OCI-M1 (cell line): ENCODE measurements at places on chromosomes 5 and 9.

GRCh38 chr9:88536023-88536324 lies 996 bp downstream of the NXNL2 start:
- no peak for DNase-seq

GRCh38 chr5:95440825-95441224 lies 49.7 kb downstream of the FAM81B start:
- DNase-seq = no peak

DNA sequence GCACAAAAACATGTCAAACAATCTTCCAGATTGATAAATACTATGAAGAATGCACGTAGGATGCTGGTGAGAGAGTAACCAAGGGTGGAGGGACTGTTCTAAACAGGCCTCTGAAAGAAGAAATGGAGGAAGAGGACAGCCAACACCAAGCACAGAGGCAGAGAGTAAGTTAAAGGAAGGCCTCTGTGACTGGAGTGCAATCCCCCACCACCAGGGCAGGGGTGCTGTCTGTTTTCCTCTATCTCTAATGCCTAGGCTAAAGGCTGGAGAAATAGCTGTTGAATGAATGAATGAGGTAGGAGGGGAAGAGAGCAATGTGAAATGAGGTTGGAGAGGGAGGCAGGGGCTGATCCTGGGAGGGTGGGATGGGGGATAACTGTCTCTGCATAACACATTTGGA lies 88.9 kb downstream of the ANKRD55 start:
- DNase-seq = no peak

GRCh38 chr5:63323926-63324325 lies 638.3 kb downstream of the HTR1A start:
- no peak for DNase-seq

DNA sequence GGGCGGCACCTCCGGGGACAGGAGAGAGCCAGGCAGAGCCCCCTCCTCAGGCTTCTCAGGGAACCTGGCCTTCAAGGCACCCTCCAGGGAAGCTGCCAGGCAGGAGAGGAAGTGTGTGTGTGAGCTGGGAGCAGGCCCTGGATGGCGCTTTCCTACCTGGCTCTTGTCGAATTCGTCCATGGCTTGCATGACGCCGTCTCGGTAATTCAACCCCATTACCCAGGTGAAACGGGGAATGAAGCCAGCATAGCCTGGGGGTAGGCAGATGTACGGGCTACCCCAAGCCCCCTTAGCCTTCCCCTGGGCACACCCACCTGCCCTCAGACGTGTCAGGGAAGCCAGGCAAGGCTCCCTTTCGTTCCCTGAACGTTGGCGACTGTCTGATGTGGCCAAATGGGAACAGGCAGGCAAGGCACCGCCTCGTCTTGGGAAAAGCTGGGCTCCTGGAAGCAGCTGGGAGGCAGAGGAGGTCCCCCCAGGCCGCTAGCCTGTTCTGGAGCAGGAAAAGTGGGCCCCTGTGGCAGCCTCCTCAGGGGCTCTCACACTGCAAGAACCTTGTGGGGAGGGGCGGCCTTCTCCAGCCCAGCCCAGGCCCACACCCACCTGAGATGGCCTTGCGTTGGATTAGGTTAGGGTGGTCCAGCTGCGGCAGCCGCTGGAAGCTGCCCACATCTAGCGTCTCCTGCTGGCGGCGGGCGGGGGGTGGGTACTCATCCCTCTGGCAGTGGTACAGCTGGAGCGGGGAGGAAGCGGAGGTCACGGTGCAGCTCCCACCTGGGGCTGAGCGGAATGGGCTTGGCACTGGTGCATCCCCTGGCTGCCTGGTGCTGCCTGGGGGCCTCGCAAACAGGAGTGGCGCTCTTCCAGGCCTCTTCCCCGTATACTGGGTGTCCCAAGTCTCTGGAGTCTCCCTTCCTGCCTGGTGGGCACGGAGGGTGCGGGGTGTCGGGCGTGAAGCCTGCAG lies 3.7 kb downstream of the TUBB4B start:
- DNase-seq = no peak

DNA sequence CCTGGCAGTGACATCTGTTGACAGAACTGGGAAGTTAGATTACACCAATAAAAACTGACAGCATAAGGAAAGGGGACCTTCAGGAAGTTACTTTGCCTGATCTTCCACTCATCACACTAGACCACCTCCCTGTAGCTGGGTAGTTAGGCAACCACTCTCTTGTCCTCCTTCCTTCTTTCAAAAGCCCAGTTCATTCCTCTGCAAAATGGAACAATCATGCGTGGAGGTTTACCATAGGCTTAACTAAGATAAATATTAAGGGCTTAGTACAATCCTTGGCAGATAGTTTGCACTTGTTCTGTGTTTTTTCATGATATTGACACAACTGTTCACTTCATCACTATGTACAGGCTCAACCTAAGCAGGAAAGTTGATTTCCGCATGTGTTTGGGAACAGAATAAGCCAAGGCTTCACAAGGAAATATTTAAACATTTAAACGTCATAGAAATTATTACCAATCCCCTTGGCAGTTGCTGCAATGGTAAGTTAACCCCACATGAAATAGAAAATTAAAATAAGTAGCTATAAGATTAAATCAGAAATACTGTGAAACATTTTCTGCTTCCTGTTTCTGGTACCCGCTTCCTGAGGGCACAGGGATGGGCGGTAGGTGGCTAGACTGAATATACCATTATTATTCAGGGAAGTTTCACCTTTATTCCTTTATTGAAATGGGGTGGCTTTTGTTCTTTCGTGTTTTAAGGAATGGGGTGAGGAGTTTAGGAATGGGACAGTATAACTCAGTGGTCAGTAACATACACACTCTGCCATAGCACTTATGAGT lies 9.9 kb upstream of the PTGER4 start:
- DNase-seq = peak; percentile 40

DNA sequence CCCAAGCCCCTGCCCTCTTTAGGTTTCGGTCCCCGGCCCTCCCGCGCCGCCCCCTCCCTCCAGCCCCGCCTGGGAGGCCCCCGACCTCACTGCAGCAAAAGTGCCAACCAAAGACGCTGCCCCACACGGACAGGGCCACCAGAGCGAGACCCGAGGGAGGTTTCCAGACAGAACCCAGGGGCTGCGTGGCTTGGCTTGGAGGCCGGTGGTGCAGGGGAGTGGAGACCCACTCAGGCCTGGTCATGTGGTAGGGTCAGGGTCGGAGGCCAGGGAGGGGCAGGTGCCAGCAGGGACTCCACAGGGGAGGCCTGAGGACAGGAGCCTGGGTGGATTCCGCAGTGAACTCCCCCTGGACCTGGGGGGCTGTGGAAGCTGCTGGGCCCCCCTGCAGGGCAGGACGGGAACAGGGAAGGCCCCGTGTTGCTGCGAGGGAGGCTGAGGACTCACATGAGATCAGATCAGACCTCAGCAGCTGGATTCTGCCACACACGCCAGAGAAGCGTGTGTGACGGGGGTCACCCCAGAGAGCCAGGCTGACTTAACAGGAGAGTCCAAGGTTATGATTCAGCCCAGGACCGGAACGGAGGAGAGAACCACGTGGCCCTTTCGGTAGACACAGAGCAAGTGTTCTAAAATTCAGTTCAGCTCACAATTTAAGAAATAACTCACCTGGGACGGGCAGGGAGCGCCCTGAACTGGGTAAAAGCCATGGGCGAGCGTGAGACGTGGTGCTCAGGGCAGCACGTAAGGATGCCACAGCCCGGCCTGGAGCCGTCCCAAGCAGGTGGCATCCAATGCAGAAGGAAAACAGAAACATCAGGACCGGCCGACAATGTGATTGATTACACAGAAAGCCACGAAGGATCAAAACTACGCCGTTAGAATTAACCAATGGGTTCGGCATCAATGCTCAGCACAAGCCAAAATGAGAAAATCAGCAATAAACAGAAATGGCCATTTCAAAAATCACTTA lies 38.9 kb downstream of the EXD3 start:
- no peak for DNase-seq

- DNase-seq = no peak
These were observed 177.9 kb upstream of the MAP3K1 start for GRCh38 chr5:56637321-56637920.

- no peak for DNase-seq
These were observed 47.3 kb upstream of the NEURL1B start for GRCh38 chr5:172593721-172594235.

- DNase-seq = peak; percentile 2
These were observed 459.9 kb upstream of the NMUR2 start for GRCh38 chr5:152864991-152865390.

DNA sequence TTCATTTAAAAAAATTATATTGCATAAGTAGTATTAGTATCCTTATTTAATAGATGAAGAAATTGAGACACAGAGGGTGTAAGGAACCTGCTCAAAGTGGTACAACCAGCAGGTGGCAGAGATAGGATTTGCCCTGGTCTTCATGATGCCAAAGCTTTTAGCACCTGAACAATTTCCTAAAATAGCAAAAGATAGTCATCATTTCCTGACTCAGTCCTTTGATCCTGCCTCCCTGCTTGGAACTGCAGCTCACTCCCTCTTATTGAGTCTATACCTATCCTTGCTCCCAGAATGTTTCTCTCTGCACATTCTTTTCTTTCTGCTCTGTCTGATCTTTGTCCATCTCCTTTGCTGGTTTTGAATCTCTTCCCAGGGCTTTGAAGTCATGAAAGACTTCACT lies 155.8 kb downstream of the FRMD3 start:
- no peak for DNase-seq

GRCh38 chr5:151121665-151122064 lies 35.9 kb downstream of the ANXA6 start:
- no peak for DNase-seq

- DNase-seq = peak; percentile 92
These were observed at the start of gene ANXA1 for GRCh38 chr9:73151653-73152542. ANXA1 (plus strand) TSS chr9:73151865; CDS start chr9:73158536, 6,671 bp downstream.

DNA sequence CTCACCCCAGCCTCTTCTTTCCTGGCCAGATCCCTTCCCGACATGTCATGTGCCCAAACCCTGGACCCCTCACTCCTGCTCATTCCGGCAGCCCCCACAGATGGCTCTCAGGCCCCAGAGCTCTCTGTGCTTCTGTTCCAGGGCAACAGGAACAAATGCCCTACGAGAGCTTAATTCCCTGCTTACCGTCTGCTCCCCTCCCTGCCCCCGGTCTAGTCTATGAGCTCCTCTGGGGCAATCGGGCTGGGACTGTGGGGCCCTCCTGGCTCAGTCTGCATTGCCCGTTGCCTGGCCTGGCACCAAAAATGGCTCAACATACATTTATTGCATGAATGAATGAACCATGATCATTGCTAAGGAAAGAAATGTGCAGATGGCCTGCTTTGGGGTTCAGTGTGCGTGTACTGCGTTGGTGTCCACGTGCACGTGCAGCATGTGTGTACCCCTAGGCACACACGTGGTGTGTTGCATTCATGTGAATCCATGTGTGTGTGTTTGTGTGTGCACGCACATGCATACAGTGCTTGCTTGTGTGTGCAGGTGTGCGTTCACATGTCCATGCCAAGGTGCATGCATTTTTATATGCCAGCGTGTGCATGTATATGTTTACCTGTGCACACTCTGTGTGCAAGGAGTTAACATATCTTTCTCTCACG lies 201.2 kb upstream of the IER5L start:
- no peak for DNase-seq

GRCh38 chr9:10260501-10260900 lies 352.3 kb downstream of the PTPRD start:
- no peak for DNase-seq
